ENCODE measurements at places on chromosomes 12 and 14.

DNA sequence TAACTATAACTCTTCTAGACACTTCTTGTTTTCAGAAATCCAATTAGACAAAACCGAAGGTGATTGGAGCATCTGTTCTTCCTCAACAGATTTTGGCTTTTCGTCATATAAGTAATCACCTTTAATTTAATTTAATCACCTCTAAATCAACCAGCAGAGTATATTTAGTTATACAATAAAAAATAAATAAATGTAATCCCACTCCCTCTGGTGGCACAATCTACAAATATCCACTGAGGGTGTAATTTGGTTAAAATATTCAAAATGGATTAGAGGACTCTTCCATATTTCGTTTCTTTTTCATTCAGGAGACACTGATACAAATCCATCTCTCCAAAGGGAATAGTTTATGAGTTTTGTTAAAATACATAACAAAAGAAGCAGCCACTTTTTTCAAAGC, 18.3 kb upstream of the SLC35F4 start:
- DNase-seq, result no peak

DNA sequence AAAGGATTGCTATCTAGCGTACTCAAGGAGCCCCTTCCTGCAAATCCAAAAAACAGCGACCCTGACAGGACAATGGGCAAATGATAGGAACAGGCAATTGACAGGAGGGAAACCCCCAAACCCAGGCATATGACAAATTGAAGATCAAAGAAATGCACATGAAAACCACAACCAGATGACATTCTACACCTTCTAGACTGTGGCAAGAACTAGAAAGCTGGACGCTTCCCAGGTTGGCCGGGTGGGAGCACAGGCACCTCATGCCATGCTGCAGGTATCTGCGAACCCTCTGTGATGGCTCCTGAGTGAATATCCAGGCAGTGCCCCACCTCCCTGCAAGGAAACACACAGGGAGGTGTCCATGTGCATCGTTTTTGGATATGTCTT, 37.1 kb downstream of the CMKLR1 start:
- DNase-seq, result no peak

DNA sequence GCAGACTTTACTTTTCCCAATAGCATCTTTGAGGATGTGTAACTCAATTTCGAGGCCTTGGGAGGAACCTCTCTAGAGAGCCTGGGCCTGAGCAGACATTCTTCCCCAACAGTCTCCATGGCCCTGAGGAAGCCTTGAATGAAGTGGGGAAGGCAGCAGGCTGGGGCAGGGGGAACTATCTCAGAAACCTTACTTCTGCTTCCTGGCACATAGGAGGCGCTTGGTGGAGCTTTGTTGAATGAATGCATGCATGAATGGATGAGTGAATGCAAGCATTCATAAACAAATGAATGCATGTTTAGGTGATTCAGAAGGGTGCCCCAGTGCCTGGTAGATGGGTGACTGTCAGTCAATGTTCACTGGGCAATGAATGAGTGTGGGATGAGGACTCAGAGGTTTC, 58.3 kb downstream of the GALNT16 start:
- no peak for DNase-seq

- no peak for DNase-seq
These were observed 34.6 kb downstream of the ANKRD9 start for GRCh38 chr14:102474934-102475333.

GRCh38 chr12:87679251-87679650, 349.9 kb downstream of the C12orf50 start:
- DNase-seq, result no peak

GRCh38 chr14:105442834-105443233, 23.2 kb downstream of the MTA1 start:
- no peak for DNase-seq

GRCh38 chr12:13026286-13026685, 17.9 kb upstream of the FAM234B start:
- no peak for DNase-seq

GRCh38 chr12:22624548-22624869, 462 bp upstream of the ETNK1 start:
- no peak for DNase-seq

GRCh38 chr12:54390668-54391551, 6.4 kb upstream of the ZNF385A start:
- DNase-seq, result no peak

GRCh38 chr14:74543771-74544438, 50.3 kb downstream of the ISCA2 start:
- DNase-seq, result no peak

DNA sequence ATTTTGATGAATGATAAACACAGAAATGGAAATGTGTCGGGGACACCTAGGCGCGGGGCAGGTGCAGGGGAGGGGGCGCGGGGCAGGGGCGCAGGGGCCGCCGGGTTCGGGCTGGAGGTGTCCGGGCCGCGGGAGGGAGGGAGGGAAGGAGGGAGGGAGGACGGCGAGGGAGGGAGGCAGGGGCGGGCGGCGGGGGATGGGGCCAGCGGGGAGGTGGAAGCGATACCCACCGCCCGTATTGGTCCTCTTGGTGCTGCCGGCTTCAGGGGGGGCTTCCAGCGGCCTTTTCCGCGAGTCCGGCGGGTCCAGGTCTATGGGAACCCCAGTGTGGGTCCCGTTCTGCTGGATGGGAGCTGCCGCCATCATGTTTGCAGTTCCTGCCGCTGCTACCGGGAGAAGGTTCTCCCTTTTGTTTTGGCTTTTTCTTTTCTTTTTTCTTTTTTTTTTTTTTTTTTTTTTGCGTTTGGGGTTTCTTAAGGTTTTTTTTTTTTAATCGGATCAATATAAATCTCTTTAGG, 703 bp downstream of the NOVA1 start:
- no peak for DNase-seq

- DNase-seq, result no peak
These were observed 33.3 kb downstream of the HEATR5A start for GRCh38 chr14:31387091-31387490.

- no peak for DNase-seq
These were observed 702.7 kb downstream of the TMTC2 start for GRCh38 chr12:83389237-83389996.

GRCh38 chr12:47841910-47842309, 22.2 kb upstream of the HDAC7 start:
- no peak for DNase-seq

DNA sequence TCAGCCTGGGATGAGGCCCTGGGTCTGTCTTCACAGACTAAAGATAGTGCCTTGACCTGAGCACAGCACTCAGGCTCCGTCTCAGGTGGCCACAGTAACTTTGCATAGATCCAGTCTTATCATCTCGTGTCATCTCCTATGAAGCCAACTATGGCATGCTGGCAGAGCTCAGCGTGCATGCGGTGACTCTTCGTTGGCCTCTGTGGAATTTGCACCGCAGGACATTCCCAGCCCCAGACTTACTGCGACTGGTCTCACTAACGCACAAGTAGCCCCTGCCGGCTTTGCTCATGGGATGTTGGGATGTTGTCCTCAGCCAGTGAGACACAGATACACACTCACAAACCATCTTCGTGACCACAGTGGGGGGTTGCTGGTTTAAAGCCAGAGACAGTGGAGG, 199.6 kb downstream of the CHST11 start:
- DNase-seq, result no peak

DNA sequence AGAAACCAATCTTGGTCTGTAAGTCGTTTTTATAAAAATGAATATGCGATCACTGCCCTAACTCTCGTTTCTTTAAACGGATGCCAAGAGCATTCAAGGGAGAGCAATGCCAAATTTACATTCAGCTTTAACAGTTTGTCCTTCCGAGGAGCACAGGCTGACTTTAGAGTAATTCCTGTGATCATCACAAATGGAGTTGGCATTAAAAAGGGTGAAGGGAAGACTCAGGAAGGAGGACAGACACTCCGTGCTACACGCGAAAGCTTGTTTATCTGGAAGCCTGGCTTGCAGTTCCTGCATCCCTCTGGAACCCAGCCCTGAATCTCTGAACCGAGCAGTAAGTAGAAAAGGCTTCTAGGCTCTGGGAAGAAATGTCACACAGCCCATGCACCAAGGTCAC, 78.4 kb downstream of the PAPOLA start:
- DNase-seq, result no peak

DNA sequence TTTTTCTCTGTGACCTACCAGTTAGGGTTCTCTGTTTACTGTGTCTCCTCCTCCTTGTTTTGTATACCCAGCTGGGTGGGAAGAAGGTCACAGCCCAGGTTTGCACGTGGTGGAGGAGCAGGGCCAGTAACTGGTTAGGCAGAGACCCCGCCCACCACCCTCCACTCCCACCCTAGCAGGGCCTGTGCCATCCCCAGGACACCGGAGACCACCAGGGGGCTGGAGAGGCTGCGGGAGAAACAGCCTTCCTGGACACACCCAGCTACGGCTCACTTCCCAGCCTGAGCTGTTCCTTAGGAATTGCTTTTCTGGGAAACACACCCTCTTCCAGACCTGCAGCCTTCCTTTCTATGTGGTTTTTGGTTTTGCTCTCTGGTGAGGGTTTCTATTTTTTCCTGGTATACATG, 21.1 kb downstream of the BDKRB2 start:
- no peak for DNase-seq

- DNase-seq, result no peak
These were observed 37.1 kb downstream of the USP15 start for GRCh38 chr12:62297321-62297720.

- DNase-seq, result no peak
These were observed 326.1 kb downstream of the TMEM121 start for GRCh38 chr14:105852378-105853088.

DNA sequence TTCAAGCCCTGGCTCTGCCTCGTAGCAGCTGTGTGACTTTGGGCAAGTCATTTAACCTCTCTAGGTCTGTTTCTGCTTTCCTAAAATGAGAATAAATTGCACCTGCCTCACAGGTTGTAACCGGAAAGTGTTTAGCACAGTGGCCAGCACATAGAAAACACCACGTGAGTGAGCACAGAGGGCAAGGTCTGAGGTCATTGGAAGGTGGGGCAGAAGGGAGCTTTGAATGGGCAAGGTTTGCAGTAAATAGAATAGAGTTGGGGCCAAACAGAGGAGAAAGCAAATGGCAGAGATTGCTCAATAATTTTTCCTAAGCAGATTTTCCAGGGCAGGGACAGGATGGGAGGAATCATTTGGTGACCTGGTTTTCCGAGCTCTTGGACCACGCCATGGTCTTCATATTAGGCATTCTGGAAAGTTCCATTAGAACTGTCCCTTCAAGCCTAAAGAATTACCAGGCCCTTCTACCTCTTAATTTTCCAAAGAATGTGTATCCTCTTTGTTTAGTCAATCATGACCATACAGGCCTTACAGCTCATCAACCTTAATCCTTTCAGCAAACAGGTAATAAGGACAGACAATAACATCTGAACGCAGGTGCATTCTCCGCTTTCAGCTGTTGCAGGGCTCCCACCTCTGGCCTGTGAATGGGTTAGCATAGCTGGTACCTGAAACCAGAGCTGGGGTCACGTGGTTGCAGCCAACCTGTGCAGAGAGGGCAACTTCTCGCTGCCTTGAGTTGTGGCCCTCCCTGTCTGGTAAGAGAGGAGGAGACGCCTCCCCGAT, 53.8 kb downstream of the VWF start:
- peak; percentile 69 for DNase-seq

DNA sequence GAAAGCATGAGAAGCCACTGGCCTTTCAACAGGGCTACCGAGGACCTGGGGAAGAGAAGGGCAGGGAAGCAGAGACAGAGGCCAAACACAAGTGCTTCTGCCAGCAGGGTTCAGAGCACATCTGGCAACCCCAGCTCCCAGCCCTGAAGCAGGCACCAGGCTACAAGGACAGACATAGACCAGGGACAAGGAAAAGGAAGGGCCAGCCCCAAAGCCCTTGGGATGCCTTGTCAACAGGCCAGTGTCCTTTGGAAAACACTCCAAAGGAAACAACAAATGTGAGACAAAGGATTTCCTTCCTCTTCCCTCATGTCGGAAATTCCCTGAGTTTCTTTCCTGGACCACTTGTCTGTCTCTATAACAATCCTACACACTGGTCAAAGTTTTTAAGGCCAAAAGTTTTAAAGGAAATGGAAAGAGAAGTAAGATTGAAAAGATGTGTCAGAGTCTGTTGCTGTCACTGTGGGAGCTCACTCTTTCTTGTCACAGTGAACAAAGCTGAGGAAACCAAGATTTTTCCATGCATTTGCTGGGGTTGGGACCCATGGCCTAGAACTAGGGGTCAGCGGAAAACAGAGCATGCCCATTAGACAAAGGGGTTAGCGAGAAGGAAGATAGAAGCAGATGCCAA, 59.4 kb downstream of the TTC9 start:
- no peak for DNase-seq

- no peak for DNase-seq
These were observed 6.9 kb downstream of the PABPN1 start for GRCh38 chr14:23327947-23328744.

DNA sequence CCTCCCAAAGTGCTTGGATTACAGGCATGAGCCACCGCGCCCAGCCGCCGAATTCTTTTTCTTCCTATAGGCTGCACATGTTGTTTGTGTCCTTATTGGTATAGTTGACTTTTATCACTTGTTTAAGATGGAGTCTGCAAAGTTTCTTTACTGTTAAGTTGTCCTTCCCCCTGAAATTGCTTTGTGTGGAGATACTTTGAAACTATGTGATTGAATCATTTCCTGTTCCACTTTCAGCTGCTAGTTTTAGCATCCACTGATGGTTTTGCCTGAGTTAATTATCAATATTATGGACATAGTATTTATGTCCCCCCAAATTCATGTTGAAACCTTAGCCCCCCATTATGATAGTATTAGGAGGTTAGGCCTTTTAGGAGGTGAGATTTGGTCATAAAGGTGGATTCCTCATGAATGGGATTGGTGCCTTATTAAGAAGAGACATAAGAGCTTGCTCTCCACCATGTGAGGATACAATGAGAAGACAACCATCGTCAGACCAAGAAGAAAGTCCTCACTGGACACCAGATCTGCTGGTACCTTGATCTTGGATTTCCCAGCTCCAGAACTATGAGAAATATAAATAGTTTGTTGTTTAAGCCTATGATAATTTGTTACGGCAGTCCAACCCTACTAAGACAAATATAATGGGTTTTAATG, 34.9 kb downstream of the PPHLN1 start:
- DNase-seq, result no peak

DNA sequence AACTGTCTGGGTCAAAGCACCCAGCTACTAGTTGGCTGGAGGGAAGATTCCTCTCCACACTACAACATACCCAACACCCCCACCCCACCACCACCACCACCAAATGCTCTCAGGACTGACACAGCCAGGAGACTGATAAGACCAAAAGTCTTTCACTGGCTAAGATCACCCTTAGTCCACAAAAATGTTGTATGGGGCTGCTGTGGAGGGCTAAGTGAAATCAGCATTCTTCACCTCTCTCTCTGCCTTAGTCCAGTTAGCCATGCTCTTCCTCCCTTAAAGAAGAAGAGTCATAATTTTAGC, 106.2 kb downstream of the NUAK1 start:
- DNase-seq, result no peak

DNA sequence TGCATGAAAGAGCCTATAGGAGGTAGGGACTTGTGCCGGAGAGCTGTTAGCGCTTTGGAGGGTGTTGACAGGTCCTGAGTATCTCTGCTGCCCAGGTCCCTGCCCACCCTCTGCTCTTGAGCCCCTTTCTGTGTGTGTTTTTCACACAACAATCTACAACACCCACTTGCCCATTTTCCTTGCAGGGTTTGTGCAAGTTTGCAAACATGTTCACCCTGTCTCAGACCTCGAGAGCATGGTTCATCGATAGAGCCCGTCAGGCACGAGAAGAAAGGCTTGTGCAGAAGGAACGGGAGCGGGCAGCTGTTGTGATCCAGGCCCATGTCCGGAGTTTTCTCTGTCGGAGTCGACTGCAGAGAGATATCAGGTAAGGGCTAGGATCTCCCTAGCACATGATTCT, 5.9 kb downstream of the UBE3B start:
- no peak for DNase-seq
